Germinal center (tissue), 1 donor: ENCODE measurements at places on chromosomes 6 and 20.

GRCh38 chr6:3205913-3206312 is 21.5 kb downstream of the TUBB2B start:
- DNase-seq, result no peak

- DNase-seq, result no peak
Measured at GRCh38 chr6:11272491-11273192, 40.2 kb upstream of the NEDD9 start.

GRCh38 chr6:13641315-13641714 is 26.2 kb downstream of the NOL7 start:
- DNase-seq, result no peak

DNA sequence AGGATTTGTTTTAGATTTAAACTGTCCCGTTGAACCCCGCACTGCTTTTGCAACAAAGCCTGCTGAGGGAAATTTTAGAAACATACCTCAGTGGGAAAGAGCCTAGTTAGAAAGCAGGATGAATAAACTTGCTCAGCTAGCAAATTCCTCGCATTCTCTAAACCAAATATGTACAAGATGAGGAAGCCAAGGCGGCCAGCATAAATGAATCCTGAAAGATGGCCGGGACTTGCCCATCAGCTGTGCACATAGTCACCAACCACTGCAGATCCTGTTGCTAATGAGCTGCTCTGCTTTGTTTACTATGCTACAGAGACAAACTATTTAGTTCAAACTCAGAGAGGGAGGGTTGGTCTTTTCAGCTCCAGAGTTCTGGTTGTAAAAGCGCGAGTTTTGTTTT is 49.0 kb downstream of the TMEM170B start:
- no peak for DNase-seq

GRCh38 chr6:72721346-72721745 is 99.5 kb downstream of the KCNQ5 start:
- DNase-seq, result no peak

GRCh38 chr6:81158956-81159355 is 593.5 kb downstream of the TENT5A start:
- DNase-seq, result no peak

GRCh38 chr20:35150846-35151579 is 3.9 kb upstream of the EDEM2 start:
- DNase-seq, result no peak

DNA sequence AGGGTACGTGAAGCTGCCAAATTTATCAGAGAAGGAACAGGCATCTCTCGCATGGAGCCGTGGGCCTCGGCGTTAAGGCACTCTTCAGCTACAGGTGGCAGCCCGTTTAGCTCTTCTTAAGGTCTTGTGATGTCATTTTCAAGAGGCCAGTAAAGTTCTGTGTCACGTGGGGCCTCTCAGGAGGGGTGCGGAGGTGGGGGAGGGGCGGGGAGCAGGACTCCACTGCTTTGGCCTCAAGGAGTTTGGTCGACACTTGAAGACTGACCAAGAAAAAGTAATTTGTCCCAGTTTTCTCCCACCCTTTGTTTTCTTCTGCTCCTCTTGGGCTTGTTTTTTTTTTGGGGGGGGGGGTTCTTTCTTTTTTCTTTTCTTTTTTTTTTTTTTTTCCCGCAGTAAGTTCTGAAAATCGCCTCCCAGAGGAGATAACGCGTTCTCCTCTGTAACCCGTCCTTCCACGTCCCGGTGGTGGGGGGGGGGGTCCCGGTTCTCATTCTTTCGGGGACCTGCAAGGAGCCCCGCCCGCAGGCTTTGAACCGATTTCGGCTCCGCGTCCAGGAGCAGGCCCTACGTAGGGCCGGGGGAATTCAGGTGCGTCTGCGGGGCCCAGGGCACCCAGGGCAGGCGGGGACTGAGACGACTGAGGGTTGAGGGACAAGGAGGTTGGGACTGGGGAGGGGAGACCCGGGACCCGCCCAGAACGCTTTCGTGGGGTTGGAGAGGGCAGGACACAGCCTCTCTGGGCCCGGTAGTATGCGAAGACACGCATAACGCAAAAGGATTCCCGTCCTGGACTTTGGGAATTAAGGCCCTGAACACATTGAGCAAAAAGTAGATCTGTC is 26.0 kb downstream of the GPX6 start:
- DNase-seq, result peak; percentile 49

- DNase-seq, result no peak
Measured at GRCh38 chr6:39952167-39952566, 17.9 kb upstream of the MOCS1 start.

- no peak for DNase-seq
Measured at GRCh38 chr20:49161428-49162152, 26.5 kb downstream of the STAU1 start.

DNA sequence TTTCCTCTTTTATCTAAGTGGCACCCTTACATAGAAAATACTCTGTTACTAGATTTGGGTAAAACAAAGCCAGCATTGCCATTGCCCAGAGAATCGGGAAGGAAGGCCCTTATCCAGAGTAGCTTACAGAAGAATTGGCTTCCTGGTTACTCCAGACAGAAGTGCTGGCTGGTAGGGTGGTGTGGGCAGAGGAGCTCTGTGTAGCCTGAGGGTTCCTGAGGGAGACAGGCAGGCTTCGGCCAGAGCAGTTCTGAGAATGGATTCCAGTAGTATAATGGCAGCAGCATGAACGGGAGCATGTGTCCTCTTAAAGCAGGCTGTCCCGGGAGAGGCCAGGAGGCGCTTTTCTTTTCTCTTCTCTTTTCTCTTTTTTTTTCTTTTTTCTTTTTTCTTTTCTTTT is 11.9 kb downstream of the CUL9 start:
- DNase-seq, result no peak

DNA sequence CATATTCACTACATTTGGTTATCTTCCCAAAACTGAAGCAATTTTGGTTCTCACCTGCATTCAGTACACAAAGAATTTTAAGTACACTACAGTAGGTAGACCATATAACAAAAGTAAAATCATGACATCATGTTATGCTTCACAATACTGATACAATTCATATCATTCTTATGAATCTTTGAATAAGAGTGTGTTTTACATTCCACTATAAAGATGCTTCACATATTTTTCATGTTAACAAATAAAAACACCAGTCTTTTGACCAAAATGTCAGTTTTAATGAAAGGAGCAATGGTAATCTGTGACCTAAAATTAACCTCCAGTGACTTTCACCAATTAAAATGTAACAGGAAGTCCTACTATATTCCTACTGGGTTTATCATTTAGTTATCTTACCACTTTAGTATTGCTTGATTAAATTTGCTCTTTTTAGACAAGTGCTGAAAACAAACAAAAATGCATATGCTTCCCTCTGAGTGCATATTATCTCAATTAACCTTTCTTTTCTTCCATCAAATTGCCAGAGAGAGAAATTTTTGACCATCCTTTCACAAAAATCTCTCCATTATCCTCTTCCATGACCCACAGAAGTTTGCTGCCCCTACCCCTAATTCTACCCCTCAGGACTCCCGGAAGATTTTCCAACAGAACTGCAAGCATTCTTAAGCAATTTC is 49.3 kb downstream of the PHIP start:
- DNase-seq, result no peak

- no peak for DNase-seq
Measured at GRCh38 chr6:108166664-108167448, 1.0 kb downstream of the NR2E1 start.

- no peak for DNase-seq
Measured at GRCh38 chr20:1423625-1424106, 30.8 kb upstream of the FKBP1A start.

DNA sequence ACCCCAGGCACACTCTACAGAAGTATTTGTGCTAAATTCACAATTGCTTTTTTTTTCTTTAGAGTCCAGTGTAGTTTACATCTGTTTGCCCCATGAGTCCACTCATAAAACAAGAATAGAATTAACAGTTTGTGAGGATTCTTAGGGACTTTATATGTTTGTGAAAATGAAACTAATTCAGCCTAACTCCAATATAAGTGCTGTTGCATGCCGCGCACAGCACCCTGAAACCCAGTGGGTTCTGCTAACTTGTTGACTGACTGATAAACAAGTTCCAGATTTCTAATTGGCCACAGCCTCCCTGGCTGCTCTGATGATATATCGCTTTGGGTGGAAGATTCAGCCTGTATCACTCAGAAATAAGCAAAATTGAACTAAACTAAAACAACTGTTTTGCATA is 561.4 kb downstream of the PKHD1 start:
- no peak for DNase-seq

- peak; percentile 37 for DNase-seq
Measured at GRCh38 chr20:52150440-52151258, 40.9 kb downstream of the ZFP64 start.

- DNase-seq, result no peak
Measured at GRCh38 chr6:168061269-168062210, 17.5 kb downstream of the FRMD1 start.

GRCh38 chr6:82761674-82762345 is 303.8 kb downstream of the UBE3D start:
- DNase-seq, result no peak

DNA sequence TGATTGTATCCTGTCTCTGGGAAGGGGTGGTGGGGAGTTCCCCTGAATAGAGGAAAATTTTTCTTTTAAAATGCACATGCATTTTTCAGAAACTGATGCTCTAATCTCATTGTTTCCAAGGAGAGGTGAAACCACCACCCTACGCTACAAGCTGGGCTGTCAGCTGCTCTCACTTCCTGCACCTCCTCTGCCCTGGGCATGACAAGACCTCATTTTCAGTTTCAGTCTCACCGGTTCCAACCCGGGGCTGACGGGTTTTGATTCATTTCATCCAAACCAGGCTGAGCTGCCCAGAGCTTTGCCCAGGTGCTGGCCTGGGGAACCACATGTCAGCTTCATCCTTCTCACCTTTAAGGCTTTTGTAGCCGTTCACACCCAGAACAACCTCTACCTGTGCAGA is 99.7 kb downstream of the EYA2 start:
- peak; percentile 54 for DNase-seq

- no peak for DNase-seq
Measured at GRCh38 chr6:169837529-169838250, 86.3 kb downstream of the ERMARD start.

GRCh38 chr6:132763269-132763668 is 5.6 kb upstream of the VNN2 start:
- peak; percentile 83 for DNase-seq

DNA sequence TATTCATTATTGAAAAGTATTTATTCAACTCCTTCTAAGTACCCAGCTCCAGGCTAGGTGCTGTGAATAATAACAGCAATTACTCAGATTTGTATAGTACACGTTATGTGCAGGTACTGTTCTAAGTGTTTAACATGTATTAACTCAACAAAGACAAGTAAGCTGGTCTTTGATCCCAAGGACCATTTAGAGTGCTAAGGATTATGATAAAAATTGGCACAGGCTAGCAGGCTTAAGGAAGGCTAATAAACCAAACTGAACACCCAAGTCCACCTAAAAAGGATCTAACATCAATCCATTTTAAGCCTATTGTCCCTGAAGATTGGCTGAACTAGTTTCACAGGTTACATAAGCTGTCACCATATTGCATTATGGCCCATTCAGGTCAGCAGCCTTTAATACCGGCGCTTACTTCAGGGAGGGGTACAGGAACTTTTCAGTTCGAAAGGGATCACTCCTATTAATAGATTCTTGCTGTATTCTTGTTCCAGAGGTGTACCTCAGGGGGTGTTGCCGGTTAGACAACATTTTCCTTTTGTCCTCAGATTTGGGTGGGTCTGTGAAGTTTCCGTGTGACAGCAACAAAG is 99.0 kb upstream of the GMDS start:
- DNase-seq, result no peak

DNA sequence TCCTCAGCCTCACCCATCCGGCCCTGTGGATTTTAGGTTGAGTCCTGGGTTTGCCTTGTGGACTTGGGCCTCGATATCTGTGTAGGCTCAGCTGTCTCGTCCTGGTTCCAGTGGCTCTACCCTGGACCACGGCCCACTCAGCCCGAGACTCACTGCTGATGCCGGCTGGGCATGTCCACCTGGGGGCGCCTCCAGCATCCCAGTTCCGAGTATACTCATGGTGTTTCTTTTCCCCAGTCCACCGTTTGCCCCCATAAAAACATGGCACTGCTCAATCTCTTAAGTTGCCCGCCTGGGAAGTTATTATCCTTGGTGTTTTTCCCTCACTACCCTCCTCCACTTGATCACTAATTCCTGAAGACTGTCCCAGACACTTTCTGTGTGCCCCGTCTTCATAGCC is 99.1 kb downstream of the ARID1B start:
- no peak for DNase-seq

DNA sequence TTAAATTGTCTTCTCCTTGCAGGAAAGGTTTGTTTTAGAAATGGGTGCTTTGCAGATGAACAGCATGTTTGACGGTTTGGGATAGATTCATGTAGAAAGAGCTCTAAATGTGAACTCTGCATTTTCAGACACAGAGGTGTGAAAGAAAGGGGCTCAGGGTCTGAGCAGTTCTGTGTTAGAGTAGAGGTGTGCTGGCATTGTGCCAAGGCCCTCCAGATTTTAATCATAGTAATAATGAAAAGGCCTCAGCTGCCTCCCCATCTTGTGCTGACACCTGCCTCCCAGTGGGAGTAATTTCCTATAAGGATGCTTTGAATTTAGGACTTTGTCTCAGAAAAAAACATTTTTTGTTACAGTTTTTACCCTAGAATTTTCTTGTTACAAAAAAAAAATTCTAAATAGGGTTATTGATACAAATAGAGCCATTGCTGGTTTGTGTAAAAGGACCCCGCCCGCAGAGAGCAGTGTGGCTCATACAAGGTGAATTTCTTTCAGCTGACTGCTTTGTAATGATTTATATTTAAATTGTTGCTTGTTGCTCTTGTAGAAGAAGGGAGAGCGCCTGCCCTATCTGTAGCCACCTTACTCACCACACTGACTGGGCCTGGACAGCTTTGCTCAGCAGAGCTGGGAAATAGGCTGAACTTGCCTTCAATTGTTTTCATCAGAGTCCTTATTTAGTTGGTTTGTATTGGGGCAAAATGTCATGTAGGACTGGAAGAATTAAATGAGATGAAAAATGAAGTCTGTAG is 294.5 kb downstream of the ZFAND3 start:
- DNase-seq, result no peak

GRCh38 chr6:82245376-82245775 is 2.2 kb downstream of the IBTK start:
- DNase-seq, result no peak

- no peak for DNase-seq
Measured at GRCh38 chr6:156423075-156423474, 354.1 kb upstream of the ARID1B start.

- DNase-seq, result no peak
Measured at GRCh38 chr6:15476631-15477380, 186.0 kb downstream of the DTNBP1 start.

GRCh38 chr6:11756726-11757125 is 21.9 kb downstream of the ADTRP start:
- no peak for DNase-seq

DNA sequence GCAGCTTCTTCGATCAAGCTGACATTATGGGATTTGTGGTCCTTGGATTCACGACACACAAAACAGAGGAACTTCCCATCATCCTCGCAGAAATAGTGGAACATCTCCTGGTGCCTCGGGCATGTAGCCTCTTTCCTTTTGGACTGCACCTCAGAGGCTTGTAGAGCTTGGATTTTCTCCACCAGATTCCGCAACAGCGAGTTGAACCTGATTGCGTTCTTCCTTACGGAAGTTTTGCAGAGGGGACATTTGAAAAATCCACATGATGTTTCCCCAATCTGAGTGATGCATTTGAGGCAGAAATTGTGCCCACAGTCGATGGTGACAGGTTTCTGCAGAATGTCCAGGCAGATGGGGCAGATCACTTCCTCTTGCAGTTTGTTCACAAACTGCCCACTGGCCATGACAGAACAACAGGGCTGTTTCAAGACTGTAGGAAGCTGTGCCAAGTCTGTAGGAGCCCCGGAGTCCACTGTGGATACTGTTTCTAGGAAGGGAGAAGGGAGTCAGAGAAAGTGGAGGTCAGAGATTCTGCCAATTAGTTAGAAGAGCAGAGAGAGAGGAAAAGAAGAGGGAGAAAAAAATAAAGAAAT is 392 bp downstream of the TRIM31 start:
- DNase-seq, result no peak

GRCh38 chr6:70834520-70834919 is 122.3 kb downstream of the B3GAT2 start:
- DNase-seq, result no peak
